ENCODE measurements at places on chromosomes 2 and 18.
A peak's percentile ranks its signal among the peaks of the same experiment; 100 is the strongest.

DNA sequence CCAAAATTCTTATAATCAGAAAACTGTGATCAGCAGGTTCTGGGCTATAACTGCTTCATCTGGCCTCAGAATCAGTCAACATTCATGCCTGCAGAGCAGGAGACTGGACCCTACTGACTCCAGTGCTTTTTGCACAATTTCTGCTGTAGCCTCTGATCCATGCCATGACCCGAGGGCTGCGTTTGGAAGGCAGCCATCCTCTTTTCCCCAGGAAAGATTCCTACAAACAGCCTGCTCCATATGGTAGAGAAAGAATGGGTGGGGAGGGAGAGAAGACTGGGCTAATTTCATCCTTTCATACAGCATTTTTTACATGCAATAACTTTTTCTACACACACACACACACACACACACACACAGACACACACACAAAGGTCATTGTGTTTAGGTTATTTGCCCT, 133.0 kb upstream of the MMADHC start:
- no peak for DNase-seq

- DNase-seq: peak; percentile 48
These were observed 30.4 kb upstream of the MGAT4A start for GRCh38 chr2:98761267-98761781.

- no peak for DNase-seq
These were observed 78.8 kb downstream of the FHOD3 start for GRCh38 chr18:36376361-36376760.

GRCh38 chr2:159124931-159125467, 156.6 kb downstream of the TANC1 start:
- DNase-seq: no peak

- DNase-seq: peak; percentile 15
These were observed 162.0 kb downstream of the LTBP1 start for GRCh38 chr2:33108483-33109443.

DNA sequence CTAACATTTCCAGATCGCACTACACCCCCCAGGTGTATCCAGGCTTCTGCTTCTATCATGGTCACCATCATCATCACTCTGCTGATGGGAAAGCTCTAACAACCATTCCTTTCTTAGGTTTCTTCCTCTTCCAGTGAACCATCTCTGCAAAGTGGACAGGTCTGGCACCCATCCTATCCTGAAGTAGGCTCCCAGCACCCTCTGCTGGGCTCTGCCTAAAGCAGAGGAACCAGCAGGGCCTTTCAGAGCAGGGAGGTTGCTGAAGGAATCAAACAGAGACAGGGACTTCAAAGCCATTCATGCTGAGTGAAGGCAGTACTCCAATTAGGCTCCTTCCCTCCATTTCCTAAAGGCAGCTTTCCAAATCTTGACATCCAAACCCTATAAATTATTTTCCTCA, 27.2 kb upstream of the SATB2 start:
- no peak for DNase-seq

DNA sequence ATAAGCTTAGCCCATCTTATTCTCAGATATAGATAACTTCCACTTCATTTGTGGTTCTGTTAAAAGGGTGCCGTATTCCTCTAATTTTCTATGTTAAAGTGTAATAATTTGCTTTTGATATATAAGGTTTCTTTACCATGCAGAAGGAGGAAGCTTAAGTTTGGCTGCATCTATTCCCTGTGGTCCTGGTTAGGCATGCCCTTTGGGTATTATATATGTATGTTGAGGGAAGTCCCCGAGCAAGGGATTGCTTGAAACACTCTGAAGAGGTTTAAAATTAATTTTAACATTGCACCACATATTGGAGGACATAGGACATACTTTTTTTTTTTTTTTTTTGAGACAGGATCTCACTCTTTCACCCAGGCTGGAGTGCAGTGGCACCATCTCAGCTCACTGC, 16.9 kb upstream of the MYO1B start:
- no peak for DNase-seq

GRCh38 chr2:100070078-100070477, 72.3 kb downstream of the AFF3 start:
- DNase-seq: peak; percentile 30

GRCh38 chr2:231512222-231512621, 18.0 kb downstream of the NMUR1 start:
- no peak for DNase-seq

DNA sequence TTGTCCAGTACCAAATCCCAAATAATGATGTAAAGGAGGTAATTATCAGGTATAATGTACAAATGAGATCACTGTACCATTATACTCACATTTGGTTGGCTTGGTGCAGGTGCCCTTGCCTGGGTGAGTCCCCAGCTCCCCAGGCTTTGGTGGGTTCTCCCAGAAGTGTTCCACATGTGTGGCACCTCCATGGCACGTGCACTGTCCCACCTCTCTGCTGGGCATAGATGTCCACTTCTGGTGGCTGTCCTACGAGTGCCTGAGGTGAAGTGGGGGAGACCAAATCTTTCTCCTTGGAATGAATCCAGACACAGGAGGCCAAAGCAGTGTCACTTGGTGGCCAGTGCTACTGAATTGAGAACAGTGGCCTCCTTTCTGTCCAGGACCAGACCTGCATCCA, 162.4 kb upstream of the SESTD1 start:
- DNase-seq: no peak

Measured in inflammatory macrophage treated with lipopolysaccharide for 4 hours (primary cell).